Activated CD8-positive, alpha-beta memory T cell treated with anti-CD3 and anti-CD28 coated beads for 1 hour (primary cell): ENCODE measurements at places on chromosomes 1 and 21.

- DNase-seq = no peak
Observed at GRCh38 chr1:64265141-64265540, 61.7 kb downstream of the UBE2U start.

- DNase-seq = no peak
Observed at GRCh38 chr1:59272507-59272906, 24.4 kb upstream of the FGGY start.

GRCh38 chr1:184748740-184749139 is 5.9 kb downstream of the EDEM3 start:
- no peak for DNase-seq

DNA sequence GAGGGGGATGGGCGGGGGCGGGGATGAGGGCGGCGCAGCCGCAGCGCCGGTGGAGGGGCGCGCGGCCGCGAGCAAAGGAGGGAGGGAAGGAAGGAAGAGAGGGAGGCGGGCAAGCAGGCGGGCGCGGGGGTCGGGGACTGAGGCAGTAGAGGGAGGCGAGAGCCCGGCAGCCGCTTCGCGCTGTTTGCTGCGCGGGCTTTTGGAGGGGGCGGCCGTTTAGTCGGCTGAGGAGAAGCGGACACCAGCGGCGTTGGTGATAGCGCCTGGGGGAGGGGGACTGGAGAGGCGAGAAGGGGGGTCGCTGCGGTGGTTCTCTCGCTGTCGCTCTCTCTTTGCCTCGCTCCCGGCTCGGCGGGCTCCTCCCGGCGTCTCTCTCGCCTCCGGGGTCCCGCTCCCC is at the start of gene HS2ST1:
Gene HS2ST1 (plus strand): TSS at position 35 of the 397 bp plus-strand sequence.
- no peak for DNase-seq

- no peak for DNase-seq
Observed at GRCh38 chr21:26684889-26685288, 111.8 kb upstream of the CYYR1 start.

GRCh38 chr1:221458447-221459156 is 283.3 kb downstream of the DUSP10 start:
- DNase-seq = no peak

GRCh38 chr21:26365849-26366248 is 195.3 kb upstream of the APP start:
- DNase-seq = no peak

DNA sequence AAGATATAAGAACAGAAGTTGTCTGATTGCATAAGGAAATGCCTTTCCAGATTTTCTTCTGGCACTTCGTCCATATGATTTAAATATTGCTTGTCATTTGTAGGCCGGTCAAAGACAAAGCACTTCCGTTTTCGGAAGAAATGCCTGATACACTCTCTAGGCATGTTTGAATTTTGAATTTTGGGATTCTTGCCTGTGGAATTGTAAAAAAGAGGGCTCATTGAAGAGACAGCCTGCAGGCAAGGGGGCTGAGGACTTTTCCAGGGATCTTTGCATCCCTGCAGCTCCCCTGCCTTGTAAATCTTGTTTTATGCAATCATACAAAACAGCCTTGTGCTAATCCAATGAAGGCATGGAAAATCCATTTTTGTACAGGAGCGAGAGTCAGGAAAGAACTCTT is 7.4 kb downstream of the GBP4 start:
- no peak for DNase-seq
